ENCODE measurements at places on chromosomes 13 and 19. TPM values are rescaled to one million over a fixed set of nuclear protein-coding genes. Genes with fewer than 3 reads are reported as not detected.

TSHZ3 gene
- total RNA-seq = not detected

DNA sequence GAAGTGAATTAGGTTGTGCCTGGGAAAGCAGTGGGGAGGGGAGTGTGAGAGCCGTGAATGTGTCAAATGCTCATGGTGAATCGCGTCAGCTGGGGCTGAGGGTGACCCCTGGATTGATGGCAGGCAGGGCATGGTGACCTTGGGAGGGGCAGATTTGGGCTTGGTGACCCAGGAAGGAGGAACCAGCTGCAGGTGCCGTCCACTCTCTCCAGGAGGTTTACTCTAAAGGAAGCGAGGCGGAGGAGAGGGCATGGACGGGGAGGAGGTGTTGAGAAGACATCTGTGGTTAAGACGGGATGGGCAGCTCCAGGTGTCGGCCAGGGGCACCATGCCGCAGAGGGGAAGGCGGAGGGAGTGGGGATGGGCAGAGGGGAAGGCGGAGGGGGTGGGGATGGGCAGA is 28.7 kb downstream of the TMEM255B start:
- DNase-seq = no peak

GRCh38 chr13:50760751-50761150 is 82.7 kb downstream of the DLEU7 start:
- no peak for DNase-seq

DNA sequence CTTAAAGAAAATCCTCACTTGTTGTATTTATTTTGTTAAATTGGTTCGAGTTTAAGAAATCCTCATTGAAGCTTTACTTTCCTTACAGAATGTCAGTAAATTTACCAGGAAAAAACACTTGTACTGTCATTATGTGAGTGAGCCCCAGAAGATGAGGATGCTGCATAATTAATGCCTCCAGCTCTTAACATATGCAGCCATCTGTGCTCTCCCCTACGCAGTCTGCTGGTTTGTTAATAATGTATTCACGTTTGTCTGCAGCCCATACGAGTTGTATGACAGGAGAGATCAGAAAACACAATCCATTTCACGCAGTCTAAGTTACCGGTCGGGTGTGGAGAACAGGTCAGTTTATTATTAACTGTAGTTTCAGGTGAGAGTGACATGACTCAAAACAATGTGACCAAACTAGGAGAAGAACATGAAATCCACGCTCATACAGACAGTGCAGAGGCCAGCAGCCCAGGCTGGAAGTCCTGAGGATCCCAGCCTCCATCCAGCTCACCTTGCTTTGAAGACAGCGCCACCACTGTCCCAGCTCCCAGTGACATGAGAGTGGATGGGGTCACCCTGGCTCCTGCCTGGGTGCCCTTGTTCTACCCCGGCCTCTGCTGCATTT is 19.8 kb upstream of the ATP11A start:
- peak; percentile 19 for DNase-seq

SLC25A41 gene
- 1.4 TPM for total RNA-seq

ZNF135 gene
- total RNA-seq = not detected

TEX29 gene
- not detected for total RNA-seq

GRCh38 chr13:25977671-25978070 is 74.1 kb downstream of the SHISA2 start:
- no peak for DNase-seq

DNA sequence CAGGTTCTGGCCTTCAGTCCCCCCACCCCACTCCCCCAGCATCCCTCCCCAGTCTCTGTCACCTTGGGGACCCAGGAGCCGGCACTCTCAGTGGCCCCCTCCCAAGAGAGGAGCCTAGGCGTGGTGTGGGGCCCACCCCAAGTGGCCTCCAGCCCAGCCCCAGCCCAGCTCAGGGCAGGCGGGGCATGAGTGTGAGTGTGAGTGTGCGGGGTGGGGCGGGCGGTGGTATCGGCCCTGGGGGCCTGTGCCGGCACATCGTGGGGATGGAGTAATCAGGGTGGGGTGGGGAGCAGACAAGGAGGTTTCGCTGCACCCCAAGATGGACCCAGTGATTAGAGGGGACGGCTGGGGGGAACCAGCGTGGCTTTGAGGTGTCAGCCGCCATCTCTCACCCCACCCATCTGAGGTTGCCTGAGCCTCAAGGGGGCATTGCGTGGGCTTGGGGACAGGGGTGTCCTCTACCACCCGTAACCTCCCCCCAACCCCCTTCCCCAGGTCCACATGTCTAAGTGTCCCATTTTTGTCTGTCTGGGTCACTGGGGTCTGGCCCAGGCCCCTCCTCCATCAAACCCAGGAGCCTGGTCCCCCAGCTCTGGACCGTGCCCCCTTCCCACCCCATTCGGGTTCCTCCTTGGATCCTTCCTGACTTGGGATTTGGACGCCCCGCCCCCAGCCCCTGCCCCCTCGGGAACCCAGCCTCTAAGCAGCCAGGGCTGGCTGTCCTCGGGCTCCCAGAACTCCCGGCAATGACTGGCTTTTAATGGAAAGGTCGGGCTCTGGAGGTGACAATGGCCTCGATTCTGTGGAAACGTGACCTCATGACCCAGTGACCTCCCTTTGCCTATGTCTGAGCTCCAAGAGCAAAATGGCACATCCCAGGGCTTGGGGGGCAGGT is 6.9 kb upstream of the SULT2B1 start:
- no peak for DNase-seq

Measured in Calu3 (cell line).